ENCODE measurements at places on chromosomes 4 and X.

GRCh38 chr4:84497504-84498202 lies 1.4 kb downstream of the NKX6-1 start:
- DNase-seq, result no peak

GRCh38 chrX:30900227-30900626 lies 11.2 kb upstream of the TAB3 start:
- peak; percentile 50 for DNase-seq

GRCh38 chr4:187767158-187767557 lies 228.4 kb upstream of the ZFP42 start:
- no peak for DNase-seq

GRCh38 chrX:47902161-47902560 lies 65.5 kb downstream of the ZNF81 start:
- DNase-seq, result no peak

DNA sequence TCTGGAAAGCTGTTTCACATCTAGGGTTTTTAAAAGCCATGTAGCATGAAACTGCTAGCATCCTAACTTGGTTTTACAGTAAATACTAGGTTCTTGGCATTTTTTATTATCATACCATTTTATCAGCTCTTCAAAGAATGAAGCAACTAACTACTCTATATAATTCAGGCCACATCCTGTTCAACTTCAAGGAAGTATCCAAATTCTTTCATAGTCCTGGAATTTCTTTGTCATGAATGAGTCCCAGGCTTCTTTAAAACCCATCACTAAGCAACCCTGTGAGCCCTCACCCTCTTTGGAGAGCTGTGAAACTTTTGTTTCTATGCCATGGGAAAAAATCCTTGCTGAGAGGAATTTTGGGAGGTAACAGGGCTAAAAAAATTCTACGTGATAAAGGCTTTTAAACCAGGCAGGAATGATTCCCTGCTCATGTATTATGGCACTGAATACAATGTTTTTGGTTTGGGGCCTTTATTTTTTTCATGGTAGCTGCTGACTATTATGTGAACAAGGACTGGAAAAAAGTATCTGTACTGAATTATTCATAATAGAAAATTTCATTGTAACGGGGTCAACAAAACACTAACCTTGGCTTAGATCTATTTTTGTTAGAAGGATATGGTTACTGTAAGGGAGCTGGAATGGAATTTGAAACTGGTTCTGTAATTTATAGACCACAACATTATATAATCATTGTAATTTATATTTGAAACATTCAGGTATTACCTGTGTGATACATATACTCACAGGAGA lies 164.9 kb downstream of the DCTD start:
- DNase-seq, result no peak

GRCh38 chrX:110081740-110082139 lies 78.8 kb downstream of the TMEM164 start:
- no peak for DNase-seq

DNA sequence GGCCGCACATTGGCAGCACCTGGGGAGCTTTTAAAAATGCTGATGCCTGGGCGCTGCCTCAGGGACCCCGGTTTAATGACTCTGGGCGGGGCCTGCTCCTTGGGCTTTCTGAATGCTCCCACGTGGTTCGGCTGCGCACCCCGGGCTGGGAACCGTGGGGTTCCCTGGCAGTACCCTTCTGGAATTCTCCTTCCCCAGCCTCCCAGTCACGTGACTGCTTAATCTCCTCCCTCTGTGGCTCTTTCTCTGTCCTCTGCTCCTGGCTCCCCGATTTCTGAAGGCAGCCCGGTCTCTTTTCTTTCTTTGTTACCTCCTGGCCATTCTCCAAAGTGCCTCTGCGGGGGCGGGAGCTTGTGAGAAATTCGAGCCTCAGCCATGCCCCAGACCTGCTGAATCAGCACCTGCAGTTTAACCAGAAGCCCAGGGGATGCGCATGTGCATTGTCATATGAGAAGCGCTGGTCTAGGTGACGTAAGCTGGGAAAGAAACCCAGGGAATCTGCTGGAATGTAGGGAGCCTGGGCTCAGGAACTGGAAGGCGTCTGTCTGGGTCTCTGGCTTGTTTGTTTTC lies 16.6 kb downstream of the CLCN4 start:
- peak; percentile 77 for DNase-seq

- DNase-seq, result no peak
Observed at GRCh38 chrX:136163689-136164088, 16.4 kb downstream of the FHL1 start.

- DNase-seq, result no peak
Observed at GRCh38 chr4:84708406-84709135, 125.6 kb downstream of the CDS1 start.

GRCh38 chrX:134173541-134174272 lies 63.3 kb upstream of the CCDC160 start:
- no peak for DNase-seq

Data from COLO829 (cell line).